Breast epithelium (tissue), 4 donors: ENCODE measurements at places on chromosomes 2 and 18. TPM values are rescaled to one million over a fixed set of nuclear protein-coding genes. Genes with fewer than 3 reads are reported as not detected.

Gene RAMP1
- not detected for total RNA-seq

Gene IGFBP5
- 161 TPM for total RNA-seq

Gene C2orf15
- 4.8 TPM for total RNA-seq

Gene CDH20
- total RNA-seq, result 1.2 TPM

Gene PSMA8
- total RNA-seq, result not detected

Gene MLPH
- 223 TPM for total RNA-seq

Gene ZAP70
- total RNA-seq, result 7.3 TPM

Gene LOXHD1
- total RNA-seq, result 0.59 TPM

Gene ANKRD30B
- total RNA-seq, result 11.5 TPM

Gene TM4SF20
- total RNA-seq, result not detected

Gene TSGA10
- total RNA-seq, result 7.2 TPM

Gene SPC25
- not detected for total RNA-seq

Gene RTP5
- not detected for total RNA-seq

Gene KLHL30
- 0.15 TPM for total RNA-seq

Gene CTLA4
- total RNA-seq, result 0.64 TPM

Gene C2orf78
- total RNA-seq, result not detected

Gene TMEFF2
- total RNA-seq, result not detected

Gene SKA1
- 0.48 TPM for total RNA-seq

Gene EFR3B
- 0.16 TPM for total RNA-seq

Gene CPLX4
- not detected for total RNA-seq

Gene WDR12
- 11.5 TPM for total RNA-seq

Gene SERPINB3
- not detected for total RNA-seq

Gene ATAD2B
- 22.6 TPM for total RNA-seq

Gene IAH1
- total RNA-seq, result 39.5 TPM
